Effector CD4-positive, alpha-beta T cell (primary cell): ENCODE measurements at places on chromosomes 3 and 15.
A peak's percentile ranks its signal among the peaks of the same experiment; 100 is the strongest.

DNA sequence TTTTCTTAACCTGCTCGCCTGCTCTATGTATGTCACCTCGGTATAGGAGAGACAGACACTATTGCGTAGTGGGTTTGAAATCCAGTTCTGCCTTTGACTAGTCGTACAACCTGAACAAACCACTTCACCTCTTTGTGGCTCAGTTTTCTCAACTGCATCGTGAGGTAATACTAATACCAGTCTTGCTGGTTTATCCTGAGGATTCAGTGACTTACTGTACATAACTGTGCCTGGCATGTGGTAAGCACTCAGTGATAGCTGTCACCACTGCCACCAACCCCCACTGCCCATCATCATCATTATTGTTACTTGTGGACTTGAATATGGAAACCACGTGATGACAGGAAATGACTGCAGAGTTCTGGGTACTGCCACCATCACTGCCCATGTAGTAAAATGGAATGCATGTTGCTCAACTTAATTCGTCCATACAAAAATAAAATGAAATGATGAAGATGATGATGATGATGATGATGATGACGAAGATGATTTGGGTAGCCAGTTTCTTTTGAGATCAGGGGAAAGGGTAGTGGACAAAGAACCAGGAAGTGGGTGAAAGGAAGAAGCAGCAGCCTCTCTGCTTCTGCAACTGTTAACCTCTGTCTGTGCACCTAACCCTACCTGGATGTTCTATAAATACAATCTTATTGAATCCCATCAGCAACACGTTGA lies 228.1 kb downstream of the FEZF2 start:
- DNase-seq = no peak

- no peak for DNase-seq
Measured at GRCh38 chr3:160999274-160999673, 105.9 kb downstream of the B3GALNT1 start.

- no peak for DNase-seq
Measured at GRCh38 chr3:30370681-30371271, 235.6 kb upstream of the TGFBR2 start.

DNA sequence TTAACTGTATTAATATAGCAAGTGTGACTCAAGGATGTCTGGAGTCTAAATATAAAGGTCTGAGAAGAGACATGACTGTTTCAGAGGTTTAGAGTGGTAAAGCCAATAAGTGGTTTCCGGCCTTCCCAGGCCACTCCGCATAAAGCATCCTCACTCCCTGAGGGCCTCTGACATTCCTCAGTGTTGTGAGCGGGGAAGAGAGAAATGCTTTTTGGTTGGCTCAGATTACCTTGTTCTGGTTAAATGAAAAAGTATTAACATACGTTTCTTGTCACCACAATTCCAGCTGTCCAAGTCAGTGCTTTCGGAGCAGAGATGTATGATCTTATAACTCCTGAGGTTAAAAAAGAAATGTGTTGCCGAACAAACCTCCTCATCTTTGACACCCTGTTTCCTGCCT lies 103.8 kb downstream of the RBMS3 start:
- DNase-seq = no peak

- no peak for DNase-seq
Measured at GRCh38 chr3:44033123-44033522, 208.6 kb upstream of the TOPAZ1 start.

- peak; percentile 21 for DNase-seq
Measured at GRCh38 chr3:120093119-120093910, 932 bp downstream of the GSK3B start.

DNA sequence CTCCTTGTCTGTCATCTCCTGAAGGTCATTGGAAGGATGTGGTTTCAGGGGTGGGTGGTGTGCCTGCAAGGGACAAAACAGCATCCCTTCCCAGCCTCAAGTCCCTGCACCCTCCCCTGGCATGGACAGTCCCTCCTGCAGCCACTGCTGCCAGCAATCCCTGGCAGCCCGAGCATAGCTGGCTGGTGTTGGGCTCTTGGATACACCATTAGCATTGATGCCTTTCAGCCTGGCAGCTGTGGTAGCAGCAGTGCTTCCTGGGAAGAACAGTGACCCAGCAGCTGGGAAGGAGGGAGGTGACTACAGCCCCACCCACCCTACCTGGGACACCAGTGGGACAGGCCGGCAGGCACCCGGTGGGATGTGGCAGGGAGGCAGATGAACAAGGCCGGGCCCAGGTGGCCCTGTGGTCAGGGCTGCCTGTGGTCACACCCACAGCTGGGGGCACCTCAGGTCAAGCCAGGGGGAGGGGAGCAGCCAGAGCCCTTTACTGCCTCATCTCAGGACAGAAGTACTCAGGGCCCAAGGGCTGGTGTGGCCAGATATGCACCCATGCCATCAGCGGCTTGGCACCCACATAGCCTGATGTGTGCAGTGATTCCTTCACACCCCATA lies 32.9 kb upstream of the TMEM115 start:
- no peak for DNase-seq

GRCh38 chr3:104474011-104474410 lies 892.7 kb upstream of the ALCAM start:
- DNase-seq = no peak

DNA sequence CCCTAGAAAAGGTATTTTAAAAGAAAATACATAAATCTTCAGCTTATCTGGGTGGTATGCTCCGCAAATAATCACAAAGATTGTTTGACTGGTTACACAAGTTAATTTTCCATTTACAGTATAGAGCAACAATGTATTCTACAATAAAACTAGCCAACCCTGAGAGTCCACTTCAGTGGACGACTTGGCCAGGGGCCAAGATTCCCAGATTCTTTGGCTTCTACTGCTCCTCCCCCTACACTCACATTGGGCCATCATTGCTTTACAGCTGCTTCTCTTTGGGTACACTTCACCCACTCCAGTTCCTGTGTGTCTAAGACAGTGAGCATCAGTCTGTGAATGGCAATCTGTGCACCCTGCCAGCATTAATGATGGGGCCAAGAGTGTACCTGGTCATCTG lies 17.2 kb upstream of the PRICKLE2 start:
- no peak for DNase-seq

DNA sequence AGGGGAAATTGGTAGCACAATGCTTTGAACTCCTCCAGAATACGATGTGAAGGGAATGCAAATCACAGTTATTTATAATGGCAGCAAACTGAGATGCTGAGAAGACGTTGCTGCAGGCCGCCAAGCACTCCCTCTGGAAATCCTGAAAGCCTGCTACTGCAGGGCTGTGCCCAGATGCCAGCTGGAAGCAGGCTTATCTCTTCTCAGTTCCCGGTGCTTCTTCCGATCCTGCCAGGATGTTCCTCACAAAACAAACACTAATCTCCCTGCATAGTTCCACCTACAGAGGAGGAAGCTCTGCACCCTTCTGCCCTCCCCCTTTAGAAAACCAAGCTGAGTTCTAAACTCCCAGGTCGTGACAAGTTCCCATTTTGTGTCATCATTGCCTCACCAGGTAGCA lies 201.7 kb upstream of the BCL6 start:
- no peak for DNase-seq

DNA sequence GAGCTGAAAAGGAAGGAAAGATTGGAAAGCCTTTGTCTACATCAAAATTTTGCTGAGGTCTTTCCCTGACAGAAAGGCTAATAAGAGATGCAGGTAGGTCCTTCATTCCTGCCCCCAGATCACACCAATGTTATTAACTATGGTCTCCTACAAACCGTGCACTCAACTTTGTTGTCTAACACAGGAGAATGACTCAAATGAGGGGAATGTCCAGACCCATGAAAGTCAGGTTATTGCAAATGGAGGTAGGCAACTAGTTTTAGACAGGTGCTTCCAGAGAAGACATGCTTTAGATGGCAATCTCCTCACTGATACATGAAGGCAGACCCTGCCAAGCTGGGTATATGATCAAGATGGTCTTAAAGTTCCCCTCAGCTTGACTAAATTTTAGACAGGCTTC lies 51.0 kb downstream of the NFKBIZ start:
- DNase-seq = no peak

DNA sequence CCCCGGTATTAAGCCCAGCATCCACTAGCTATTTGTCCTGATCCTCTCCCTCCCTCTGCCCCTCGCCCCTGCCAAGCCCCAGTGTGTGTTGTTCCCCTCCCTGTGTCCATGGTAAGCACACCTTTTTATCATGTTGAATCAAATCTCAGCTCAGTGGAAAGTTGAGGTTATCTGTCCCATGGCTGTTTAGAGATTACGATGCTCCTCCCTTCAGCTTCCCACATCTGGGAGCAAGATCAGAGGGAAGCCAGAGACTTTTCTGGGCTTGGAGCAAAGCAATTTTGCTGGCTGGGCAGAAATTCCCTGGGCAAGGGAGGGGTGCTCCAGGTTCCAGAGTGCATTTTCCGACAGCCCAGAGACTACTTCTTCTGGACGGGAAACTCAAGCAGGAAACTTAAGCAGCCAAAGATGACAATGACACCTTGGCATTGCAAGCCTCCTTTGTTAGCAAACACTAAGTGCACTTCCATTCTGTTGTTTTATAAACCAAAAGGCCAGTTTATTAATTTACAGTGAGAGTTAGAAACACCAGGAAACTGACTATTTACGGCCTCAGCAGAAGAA lies 104.5 kb downstream of the MESD start:
- DNase-seq = no peak

GRCh38 chr3:65927576-65927975 lies 111.1 kb downstream of the MAGI1 start:
- DNase-seq = no peak

- no peak for DNase-seq
Measured at GRCh38 chr3:141176775-141177174, 54.9 kb upstream of the PXYLP1 start.

GRCh38 chr15:55357774-55358173 lies 38.8 kb downstream of the PIGB start:
- DNase-seq = no peak

DNA sequence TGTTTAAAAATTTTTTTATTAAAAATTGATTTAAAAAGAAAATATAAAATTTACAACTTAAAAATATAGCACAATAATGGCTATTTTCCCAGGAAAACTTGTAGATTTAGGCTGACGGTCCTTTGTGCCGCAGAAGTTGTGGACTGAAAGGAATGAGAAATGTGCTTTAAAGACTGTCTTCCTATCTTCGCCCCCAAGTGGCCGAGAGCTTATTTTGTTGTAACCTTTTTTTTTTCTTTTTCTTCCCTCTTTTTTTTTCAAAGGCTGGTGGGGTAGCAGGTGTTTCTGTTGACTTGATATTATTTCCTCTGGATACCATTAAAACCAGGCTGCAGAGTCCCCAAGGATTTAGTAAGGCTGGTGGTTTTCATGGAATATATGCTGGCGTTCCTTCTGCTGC lies 15.5 kb downstream of the SLC25A26 start:
- no peak for DNase-seq

GRCh38 chr3:14403619-14404155 lies 1.3 kb downstream of the SLC6A6 start:
- DNase-seq = no peak

DNA sequence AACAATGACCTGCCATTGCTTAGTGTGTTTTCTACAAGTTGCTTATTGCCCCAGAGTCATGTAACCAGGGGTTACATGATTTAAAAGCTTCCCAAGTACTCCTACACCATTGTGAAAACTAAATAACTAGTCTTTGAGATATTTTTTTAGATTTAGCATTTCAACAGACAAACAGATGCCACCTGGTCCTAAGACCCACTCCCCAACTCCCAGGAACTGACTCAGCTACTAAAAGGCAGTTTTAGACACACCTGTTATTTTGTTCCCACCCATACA lies 28.1 kb upstream of the KBTBD12 start:
- DNase-seq = no peak

GRCh38 chr3:77871436-77871835 lies 831.5 kb downstream of the ROBO2 start:
- DNase-seq = no peak

- DNase-seq = no peak
Measured at GRCh38 chr15:36356466-36356865, 223.0 kb upstream of the CDIN1 start.

GRCh38 chr3:152232001-152232400 lies 36.7 kb upstream of the MBNL1 start:
- no peak for DNase-seq

DNA sequence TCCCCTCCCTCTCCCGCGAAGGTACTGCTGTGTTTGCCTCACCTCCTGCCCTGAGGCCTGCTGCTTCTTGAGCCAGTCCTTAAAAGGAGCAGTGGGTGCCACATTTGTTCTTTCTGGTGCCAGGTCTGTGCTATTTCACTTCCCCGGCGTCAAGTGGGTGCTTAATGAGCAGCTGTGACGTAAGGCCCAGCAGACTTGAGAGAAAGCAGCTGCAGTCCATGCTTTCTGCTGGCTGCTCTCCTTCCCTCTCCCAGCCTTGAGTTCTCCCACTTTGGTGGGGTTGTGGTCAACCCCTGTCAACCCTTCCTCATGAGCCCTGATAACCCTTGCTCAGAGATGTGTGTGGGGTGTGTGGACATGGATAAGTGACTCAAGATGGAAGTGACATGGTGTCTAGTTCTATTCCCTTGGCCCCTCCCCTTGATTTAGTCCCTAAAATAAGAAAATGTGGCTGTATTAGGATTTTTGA lies 6.9 kb downstream of the INAFM2 start:
- DNase-seq = no peak

DNA sequence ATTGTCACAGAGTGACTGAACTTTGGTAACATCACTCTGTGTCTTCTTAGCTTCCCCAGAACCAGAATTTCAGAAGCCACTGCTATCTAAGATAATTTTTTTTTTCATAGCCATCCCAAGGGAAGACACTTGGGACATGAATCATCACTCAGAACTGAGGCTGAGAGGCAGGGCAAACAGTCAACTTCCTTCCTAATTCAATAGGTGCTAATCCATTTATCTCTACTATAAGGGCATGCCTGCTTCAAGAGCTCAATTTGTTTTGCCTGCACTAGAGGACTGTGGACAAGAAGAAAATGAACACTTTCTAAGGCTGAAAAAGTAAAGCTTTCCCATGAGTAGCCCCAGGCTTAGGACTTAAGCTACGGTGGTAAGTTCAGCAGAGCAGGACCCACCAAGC lies 56.7 kb upstream of the MYRIP start:
- no peak for DNase-seq

GRCh38 chr3:14861031-14861430 lies 42.3 kb downstream of the FGD5 start:
- no peak for DNase-seq

- no peak for DNase-seq
Measured at GRCh38 chr15:65379986-65380385, 2.2 kb upstream of the IGDCC3 start.

GRCh38 chr3:141368062-141368924 lies at the start of gene ZBTB38:
TSS of gene ZBTB38 (plus strand) at chr3:141368504. CDS start at chr3:141442389, 73,885 bp downstream.
- DNase-seq = no peak

GRCh38 chr3:4052706-4053105 lies 250.5 kb upstream of the SETMAR start:
- DNase-seq = no peak

GRCh38 chr3:187293516-187294430 lies 2.2 kb upstream of the MASP1 start:
- DNase-seq = no peak

GRCh38 chr3:175983379-175983778 lies 1124.2 kb downstream of the NAALADL2 start:
- DNase-seq = no peak
